ENCODE measurements at places on chromosomes 1 and 21.

DNA sequence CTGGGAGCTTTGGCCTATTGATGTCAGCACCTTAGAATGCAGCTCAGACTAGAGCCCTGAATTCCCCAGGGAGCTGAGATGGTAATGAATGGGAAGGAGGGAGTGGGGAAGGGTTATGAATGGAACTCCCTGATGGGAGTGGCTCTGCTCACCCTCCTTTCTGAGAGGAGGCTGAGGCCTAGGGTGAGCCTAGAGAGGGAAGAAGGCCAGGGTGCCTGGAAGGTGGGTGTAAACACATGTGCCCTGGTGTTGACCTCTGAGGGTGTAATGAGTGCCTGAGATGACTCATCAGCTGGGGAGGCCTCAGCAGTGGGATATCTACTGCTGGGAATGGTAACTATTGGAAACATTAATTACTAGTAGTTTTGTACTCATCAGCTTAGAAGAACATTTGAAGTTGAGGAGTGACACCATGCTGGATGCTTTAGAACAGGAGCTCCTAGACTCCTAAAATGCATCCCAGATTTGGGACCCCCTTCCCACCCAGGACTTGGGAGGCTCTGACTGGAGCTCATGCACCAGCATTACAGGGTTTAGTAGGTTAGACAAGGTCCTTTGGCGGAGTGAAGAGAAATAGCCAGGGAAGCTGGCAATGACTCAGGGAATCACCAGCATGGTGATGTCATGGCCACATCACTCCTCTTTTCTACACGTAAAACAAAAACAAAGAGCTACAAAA, 16.0 kb upstream of the PIGV start:
- peak; percentile 45 for DNase-seq

GRCh38 chr1:38746941-38747600, 112.5 kb downstream of the RRAGC start:
- DNase-seq: no peak

DNA sequence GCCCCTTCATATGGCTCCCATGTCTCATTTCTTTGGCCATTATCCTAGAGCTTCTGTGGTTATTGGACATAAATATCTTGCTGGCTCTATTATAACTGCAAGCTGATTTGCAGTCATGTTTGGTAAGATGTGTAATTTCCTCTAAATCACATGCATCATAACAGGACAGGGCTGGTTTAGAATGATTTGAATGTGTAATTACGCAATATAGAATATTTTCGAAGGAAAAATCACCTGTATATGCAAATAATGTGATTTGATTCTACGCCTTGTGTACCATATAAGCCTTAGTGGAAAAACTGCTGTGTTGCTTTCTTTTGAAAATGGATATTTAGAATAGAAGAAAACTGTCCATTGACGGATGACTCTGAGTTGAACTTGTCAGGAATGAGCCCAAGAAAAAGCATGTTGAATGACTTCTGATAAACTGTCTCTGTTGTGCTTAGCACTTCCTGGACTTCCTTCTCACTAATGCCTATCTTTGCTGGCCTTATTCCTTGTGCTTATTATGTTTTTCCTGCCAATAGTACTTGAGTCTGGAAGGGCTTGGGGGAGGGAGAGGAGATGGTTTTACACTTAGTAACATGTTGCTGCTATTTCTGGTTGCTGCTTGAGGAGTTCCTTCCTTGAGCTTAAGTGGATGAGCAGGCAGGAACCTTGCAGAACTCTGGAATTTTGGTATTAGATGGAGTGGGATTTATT, 6.5 kb downstream of the CACHD1 start:
- DNase-seq: no peak

DNA sequence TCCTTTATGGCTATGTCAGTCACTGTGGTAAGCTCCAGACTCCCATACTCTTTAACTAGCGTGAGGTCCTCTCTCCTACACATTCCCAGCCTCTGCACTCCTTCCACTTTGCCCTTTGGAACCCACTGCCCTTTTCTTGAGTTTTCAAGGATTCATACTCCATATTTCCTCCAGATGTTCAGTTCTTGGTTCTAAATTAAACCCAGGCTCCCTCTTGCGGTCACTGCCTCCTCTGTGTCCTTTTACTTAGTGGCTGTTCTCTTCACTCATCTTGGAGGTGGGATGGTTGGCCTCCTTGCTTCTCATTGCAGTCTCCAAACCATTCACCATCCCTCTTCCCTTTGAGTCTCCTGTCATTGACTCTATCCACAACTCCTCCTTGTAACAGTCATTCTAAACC, 208.1 kb downstream of the TGFB2 start:
- DNase-seq: no peak

- DNase-seq: no peak
Measured at GRCh38 chr1:10299151-10299550, 88.8 kb downstream of the KIF1B start.

- no peak for DNase-seq
Measured at GRCh38 chr1:18798533-18798932, 60.9 kb downstream of the TAS1R2 start.

- no peak for DNase-seq
Measured at GRCh38 chr1:64235181-64235580, 31.8 kb downstream of the UBE2U start.

DNA sequence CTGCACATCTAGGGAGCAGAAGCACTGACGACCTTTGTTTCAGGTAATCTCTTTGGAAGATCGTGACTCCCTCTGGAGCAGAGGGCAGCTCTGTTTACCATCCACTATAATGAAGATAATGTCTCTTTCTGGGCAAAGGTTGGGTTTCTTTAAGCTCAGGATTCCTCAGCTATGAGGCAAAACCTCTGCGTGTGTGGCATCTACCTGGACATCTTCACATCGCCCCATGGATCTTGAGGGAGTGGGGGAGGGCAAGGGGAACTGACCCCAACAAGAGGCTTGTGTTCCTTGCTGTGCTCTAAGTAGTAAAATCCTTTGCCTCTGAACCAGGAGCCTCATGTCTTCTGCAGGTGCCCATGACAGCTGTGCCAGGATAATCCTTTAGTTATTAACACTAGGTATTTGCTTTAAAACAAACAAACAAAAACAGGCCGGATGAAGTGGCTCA, 19.6 kb downstream of the SPATA45 start:
- no peak for DNase-seq

DNA sequence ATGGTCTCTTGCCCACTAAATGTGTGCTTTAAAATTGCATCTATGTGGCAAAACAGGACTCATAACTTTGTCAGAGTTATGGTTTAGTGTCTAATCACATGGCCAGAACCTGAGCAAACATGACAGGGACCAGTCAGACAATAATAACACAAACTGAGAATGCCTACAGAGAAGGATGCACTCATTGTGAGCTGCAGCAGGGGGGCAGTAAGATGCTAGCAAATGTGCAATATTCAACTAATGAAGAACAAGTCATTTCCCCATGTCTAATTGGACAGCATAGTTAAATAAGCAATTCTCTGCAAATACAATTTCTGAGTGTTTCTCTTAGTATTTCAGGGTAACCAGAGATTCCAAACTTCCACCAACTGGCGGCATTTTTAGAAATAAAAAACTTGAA, 30.8 kb downstream of the SPAG17 start:
- no peak for DNase-seq

DNA sequence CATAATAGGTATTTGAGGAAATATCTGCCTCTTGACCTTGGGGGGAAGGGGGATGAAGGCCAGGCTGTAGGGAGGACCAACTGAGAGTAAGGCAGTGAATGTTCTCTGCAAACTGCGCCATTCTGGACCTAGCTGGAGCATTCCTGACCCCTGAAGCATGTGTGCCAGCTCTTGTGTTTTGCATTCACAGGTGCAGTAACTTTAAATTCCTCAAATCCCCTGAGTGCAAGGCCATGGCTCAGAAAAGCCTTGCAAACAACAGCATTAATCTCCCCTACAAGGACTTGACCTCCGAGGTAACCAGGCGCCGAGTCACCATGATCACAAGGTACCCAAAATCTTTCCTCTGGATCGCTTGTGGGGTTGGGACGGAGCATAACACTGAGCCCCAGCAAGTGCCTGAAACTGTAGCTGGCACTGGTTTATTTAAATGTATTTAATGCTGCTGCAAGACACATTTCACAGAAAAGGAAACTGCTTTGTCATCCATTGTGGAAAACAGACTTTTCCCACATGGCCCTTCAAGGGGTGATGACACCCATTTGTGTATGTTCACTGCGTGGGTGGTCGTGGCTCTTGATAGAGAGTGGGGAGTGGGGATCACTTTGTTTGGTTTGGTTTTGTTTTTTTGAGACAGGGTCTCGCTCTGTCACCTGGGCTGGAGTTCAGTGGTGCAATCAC, 1.7 kb downstream of the MYOCOS start:
- DNase-seq: no peak

DNA sequence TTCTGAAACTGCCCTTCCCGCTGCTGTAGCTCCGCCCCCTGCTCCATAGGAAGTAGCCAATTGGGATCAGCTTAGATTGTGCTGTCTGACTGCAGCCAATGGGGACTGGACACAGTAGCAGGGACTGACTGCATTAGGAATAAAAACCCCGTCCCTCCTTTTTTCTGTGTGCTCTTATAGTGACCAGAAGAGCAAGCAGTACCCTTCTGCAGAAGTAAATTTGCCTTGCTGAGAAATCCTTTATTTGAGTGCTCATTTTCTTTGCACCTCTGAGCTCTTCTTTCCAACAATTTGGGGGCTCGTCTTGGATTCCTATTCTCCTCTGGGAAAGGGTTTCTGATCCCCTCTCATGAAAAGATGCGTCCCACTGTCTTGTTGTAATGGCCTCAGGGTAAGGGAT, 16.2 kb downstream of the OR2L13 start:
- DNase-seq: no peak

DNA sequence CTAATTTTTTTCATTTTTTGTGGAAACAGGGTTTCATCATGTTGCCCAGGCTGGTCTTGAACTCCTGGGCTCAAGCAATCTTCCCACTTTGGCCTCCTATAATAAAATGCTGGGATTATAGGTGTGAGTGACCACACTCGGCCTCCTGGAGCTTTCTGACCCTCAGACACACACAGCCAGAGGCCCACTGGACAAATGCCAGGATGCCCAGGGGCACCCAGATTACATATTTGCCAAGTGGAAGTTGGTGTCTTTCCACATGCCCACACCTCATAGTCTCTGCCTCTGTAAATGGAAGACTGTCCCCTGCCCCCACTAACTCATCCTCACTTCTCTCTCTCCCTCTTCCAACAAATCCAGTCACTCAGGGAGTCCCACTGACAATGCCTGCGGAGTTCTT, 63.4 kb upstream of the LRP8 start:
- DNase-seq: no peak

- DNase-seq: no peak
Measured at GRCh38 chr1:8666389-8667167, 150.9 kb downstream of the RERE start.

DNA sequence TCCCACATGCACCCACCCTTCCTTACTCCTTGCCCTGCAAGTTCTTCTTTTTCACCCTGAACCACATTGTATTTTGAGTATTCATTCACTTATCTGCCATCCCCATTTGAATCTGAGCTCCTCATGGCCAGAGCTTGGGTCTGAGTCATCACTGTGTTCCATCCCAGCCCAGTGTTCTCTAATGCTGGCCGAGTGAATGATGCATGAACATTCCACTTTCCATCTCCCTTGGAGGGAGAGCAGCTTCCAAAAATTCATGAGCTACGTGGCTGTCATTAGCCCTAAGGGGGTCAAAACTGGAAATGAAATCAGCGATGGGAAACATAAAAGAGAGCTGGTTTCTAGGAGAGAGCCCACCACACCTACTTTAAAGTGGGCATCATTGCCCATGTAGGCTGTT, 187.0 kb upstream of the USP24 start:
- no peak for DNase-seq
